Stimulated activated CD4-positive, alpha-beta T cell treated with anti-CD3 and anti-CD28 coated beads, Interleukin-12 subunit alpha, Interleukin-12 subunit beta, amount 100 ng/mL, for 24 hours (primary cell): ENCODE measurements at places on chromosomes 6 and 20.

DNA sequence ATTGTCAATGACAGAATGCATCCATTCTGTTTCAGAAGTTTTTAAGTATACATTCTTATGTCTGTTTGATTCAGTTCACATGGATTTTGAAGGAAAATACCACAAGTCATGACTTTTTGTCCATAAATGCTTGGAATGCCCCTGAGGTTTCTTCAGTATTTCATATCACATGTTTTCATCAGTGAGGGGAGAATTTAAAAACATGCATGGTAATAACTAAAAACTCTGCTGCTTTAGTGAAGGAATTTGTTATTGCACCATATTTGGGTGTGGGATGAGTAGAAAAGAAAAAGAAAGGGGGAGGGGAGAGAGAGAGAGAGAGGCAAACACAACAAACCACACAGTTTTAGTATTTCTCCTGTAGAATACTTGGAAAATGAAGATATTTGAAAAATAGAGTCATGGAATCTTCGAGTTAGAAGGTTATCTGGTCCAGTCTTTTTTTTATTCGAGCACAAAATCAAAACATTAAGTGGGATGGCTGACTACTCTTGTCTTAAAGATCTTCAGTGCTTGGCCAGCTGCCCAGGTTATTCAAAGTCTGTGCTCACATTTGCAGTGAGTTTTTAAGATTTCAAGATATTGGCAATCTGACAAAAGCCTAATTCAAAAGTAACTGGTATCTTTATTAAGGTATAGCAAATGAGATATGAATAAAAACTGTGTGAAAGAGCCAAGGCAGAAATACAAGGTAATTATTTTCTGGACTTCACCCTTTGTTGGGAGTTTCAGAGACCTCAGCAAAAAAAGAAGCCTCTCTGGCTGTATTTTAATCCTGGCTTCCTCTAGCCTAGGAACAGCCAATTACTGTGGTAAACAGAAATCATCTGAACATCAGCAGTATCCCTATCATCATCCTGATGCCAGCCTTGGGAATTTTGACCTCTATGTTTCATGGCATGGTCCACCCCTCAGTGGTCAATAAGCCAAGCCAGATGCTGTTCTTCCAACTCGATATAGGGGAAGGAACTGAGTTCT lies 687.9 kb upstream of the CITED2 start:
- no peak for DNase-seq

- no peak for DNase-seq
Measured at GRCh38 chr6:21556968-21557721, 36.4 kb upstream of the SOX4 start.

DNA sequence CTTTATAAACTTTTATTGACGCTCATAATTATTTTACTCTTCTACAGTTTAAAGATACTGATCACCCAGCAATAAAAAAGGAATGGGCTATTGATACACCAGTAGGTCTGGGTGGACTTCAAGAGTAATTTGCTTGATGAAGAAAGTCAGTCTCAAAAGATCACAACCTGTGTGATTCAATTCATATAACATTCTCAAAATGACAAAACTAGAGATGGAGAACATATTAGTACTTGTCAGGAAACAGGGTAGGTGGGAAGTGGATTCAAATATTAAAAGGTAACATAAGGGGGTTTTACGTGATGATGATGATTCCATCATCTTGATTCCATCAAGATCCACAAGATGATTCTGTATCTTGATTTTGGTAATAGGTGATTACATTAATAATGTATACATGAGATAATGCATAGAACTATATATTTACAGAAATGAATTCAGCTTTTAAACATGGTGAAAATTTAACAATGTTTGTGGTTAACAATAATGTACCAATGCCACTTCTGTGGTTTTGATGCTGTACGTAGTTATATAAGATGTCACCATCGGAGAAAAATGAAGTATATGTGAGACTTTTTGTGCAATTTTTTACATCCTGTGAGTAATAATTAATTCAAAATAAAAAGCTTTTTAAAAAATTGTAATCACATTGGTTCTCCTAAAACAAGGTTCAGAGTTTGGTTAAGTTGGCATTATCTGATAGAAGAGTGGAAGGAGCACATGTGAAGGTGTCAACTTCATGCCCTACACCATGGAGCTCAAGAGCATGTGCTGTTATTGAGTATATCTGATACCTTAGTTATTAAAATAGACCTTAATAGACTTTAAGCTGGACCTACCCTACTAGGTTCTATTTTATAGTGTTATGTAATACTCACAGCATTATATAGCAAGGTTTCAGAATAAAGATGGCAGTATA lies 66.3 kb upstream of the DYNLRB1 start:
- DNase-seq, result no peak

- DNase-seq, result no peak
Measured at GRCh38 chr20:36587388-36588070, 14.1 kb downstream of the TGIF2 start.

DNA sequence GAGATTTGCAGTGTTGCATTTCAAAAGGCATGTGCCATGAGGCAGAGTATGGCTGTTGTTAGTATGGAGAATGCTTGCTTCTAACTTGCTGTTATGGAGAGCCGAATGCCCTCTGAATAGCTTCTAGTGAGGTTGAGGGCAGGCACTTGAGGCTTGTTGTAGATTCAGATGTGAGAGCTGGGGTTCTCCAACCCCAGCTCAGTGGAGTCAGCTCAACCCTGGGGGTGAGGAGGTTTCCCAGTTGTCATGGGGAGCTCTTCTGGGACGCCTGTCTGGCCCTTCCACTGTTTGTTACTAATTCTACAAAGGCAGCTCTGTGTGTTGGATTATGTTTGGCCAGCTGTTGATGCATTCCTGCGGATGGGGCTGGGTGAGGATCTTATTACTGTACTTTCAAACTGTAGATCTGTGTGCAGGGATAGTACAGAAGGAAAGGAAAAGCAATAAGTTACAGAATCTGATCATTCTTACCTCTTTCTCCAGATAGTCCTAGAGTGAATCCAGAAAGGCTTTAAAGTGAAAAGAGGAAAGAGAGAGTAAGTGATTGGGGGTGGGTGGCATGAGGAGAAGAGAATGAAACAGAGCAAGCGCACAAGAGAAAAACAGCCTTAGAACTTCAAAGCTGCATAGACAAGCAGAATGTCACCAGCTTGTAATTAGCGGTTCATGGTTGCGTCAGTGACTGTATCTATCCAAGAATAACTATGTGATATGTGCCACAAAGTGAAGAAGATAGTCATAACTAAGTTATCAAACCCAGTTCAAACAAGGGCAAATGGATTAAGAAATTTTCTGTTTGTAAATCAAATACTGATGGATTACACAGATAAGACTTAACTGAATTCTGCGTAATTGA lies 148.7 kb downstream of the PRL start:
- DNase-seq, result no peak
